ENCODE measurements at places on chromosomes 7 and 10.

- no peak for DNase-seq
Observed at GRCh38 chr7:45191396-45191795, 33.8 kb downstream of the RAMP3 start.

DNA sequence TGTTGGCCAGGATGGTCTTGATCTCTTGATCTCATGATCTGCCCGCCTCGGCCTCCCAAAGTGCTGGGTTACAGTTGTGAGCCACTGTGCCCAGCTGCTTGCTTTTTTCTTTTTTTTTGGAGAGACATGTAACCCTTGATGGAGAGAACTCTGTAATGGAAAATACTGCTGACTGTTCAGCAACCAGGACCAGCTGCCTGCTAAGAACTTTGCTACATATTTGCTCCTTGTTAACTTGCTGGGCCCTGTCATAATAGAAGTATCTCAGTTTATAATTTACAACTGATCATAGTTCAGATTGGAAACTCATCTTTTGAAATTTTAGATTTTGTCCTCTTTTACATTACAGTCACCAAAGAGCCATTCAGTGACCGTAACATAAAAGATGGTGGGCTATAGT lies 34.9 kb downstream of the TASOR2 start:
- no peak for DNase-seq

DNA sequence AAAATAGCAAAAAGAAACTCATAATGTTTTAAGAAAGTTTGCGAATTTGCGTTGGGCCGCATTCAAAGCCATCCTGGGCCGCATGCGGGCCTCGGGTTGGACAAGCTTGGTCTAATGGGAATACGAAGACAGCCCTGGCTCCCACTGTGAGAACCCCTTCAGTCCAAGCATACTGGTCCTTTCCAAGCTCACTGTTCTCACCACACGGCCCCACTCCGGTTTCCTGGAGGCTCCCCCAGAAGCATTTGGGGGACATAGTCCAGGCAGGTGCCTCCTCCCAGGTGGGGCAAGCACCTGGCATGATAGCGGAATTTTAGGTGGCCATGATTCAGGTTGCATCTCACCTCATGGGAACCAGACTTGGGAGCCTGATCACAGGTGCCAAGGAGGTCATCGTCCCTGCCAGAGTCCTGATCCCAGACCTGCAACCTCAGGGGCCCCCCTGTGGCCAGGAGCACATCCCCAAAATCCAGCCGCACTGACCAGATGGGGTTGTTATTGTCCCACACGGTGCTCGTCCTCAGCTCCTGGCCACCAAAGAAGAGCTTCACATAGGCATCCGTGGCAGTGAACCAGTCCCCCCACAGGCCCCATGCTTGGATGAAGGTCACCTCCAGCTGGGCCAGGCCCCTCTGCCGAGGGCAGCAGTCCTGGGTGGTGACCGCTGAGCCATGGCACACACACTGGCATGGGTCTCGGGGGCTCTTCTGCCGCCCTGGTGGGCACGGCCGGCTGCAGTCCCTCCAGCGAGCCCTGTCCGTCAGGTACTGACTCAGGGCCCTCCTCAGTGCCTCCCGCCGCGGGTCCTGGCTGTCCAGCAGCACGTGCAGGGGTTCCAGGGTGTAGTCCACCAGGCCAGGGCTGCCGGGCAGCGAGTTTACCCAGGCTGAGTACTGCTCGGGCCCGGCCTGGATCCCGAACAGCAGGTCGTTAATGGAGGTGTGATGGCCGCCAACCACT lies 4.4 kb downstream of the PRF1 start:
- no peak for DNase-seq

DNA sequence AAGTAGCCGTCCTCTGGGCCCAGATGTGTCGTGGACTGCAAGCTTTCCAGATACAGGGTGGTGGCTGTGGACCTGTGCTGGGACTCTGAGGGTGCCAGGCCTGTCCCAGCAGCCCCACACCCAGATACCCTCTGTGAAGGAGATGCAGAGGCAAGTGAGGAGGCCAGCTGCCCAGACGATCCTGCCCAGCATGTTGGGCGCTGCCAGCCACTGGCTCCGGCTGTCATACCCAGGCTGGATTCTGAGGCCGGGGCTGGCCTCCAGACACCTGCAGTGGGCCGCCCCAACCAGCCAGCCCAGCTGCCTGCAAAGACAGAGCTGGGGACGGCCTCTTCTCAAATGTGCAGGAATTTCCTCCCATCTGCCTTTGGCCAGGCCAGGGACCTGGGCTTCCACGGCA lies 39.1 kb upstream of the EBF3 start:
- no peak for DNase-seq

DNA sequence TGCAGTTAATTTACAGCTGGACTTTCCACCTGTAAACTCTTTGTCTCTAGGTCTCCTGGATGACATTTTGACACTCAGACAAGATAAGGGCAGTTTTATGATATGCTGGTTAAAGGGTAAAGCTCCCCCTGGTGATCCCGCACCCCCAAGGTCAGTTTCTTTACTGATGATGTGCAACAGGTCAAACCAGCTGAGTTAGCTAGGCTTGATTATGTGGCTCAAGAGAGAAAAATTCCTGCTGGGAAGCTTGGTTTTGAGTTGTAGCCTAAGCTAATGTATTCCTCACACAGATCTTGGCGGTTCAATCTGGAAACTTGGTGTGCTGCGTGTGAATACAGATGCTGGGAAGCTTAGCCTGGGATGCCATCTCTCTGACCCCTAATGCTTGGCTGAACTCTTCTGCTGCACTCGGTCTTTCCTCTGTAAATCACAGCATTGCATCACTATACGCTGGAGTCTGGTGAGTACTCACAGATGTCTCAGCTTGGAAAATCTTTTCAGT lies 11.4 kb upstream of the AKR1D1 start:
- DNase-seq = no peak

DNA sequence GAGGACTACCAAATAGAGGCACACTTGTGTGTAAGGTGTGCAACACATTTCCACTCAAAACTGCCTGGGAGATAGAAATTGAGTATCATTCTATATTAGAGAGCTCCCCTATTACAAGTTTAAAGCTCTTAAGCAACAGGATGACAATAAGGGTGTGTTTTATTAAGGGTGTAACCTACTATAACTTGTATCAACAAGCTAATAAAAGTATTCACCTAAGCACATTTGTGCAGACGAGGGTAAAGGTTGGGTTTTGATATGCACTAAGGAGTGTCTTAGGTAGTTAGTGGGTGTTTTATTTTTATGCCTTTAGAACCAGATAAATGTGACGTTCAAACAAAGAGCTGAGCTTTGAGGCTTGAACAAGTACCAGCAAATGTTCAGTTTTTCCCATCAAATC lies 2.8 kb upstream of the FAM53B start:
- no peak for DNase-seq

GRCh38 chr7:86867163-86867762 lies 192.2 kb downstream of the ELAPOR2 start:
- DNase-seq = no peak

DNA sequence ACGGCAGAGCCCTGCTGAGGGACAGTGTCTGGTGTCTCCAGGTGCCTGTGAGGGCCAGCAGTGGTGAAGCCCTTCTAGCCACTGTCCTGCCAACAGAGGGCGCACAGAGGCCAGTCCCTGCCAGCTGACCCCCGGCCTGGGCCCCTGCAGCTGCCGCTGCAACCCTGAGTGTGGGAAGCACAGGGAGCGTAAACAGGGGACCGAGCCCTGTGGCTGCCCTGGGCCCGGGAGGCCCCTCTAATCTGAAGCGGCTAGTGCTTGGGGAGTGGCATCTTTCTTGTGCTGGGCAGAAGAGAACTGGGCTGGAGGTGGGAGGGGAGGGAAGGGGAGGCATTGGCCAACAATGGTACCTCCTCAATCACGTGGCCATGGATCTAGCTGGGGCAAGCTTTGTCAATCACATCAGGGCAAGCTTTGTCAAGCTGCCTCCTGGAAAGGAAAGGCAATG lies 34.6 kb downstream of the TRIM8 start:
- DNase-seq = peak; percentile 76

DNA sequence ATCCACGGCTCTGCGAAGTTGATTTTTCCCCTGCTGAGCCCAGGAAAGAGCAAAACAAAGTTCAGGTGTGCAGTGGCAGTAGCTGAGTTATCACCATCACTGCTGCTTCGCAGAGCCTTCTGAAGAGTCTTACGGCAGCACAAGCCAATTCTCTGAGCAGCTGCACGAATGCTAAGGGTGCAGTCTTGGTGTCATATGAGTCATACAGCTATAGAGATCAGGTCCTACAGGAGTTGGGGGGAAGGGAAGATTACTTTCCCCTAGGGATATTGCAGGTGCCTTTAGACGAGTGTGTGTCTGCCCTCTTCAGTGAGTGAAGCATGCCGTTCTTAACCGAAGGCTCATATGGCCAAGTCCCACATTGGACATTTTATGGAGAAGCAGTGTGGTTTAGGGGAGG lies 227.8 kb downstream of the CELF2 start:
- DNase-seq = no peak

DNA sequence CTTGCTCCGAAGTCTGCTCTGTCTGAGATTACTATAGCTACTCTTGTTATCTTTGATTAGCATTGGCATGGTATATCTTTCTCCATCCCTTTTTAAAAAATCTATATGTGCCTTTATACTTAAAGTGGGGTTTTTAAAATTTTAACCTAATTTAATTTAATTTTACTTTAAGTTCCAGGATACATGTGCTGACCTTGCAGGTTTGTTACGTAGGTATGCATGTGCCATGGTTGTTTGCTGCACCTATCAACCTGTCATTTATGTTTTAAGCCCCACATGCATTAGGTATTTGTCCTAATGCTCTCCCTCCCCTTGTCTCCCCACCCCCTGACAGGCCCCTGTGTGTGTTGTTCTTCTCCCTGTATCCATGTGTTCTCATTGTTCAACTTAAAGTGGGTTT lies 54.6 kb downstream of the TBC1D12 start:
- no peak for DNase-seq

- DNase-seq = no peak
Observed at GRCh38 chr10:44161184-44161583, 223.7 kb downstream of the CXCL12 start.

DNA sequence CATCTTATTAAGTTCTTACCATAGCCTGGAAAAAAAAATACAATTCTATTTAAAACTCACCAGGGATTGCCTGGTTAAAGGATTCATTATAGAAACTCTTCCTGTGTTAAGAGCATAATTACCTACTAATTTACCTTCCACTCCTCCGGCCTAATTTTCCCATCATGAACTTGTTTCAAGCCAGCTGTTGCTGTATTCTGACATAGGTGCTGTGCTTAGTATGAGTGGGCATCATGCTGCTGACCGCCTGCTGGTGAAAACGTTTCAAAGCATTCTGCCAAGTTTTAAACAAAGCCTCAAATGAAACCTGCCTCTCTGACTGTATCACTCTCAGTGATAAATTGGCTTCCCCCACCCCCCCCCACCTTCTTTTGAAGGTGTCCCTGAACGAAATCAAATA lies 47.8 kb upstream of the KCNMA1 start:
- no peak for DNase-seq

- DNase-seq = no peak
Observed at GRCh38 chr7:13834328-13834761, 155.1 kb downstream of the ETV1 start.

GRCh38 chr10:30977385-30977784 lies 54.3 kb downstream of the ZNF438 start:
- no peak for DNase-seq

- no peak for DNase-seq
Observed at GRCh38 chr10:118521415-118522117, 73.9 kb downstream of the PRLHR start.

DNA sequence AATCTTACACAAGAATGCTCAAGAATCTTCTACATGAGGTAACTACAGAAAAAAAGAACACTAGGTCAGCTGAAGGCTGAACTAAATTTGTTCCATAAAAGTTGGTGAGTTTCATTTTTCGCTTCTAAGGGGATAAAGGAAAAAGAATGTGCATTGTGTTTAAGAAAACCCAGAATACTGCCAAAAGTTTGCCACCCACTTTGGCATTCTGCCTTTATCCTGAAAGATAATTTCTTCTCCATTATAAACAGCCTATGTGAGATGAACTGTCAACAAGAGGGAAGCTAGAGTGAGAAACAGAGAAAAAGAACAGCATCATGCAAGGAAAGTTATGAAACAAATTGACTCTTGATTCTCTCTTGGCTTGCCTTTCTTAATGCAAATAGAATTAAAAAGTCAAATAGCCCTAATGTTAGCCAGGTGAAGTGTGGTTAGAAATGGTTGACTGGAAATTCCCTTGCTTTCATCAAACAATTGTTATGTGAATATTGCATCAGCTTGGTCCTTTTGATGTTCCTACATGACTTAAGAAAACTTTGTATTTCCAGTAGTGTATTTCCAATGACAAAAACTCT lies 25.8 kb downstream of the STEAP1 start:
- DNase-seq = no peak

- no peak for DNase-seq
Observed at GRCh38 chr10:87880336-87880735, 16.9 kb downstream of the PTEN start.

- DNase-seq = no peak
Observed at GRCh38 chr10:86678999-86679792, 10.9 kb downstream of the LDB3 start.

DNA sequence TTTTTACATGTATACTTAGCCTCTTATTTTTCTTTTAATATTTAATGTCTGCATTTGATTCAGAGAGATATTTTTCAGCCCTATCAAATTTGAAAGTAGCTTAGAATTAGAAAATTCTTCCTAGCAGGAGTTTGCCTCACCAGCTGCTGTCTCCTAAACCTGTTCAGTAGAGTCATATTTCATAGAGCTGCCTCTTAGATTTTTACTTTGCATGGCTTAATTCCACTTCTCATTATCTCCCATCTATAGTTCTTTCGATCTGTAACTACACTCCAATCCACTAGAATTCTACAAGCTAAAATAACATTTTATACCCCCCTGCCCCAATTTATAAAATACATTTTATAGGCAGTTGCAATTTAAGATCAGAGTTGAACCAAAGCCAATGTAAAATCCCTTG lies 227.0 kb downstream of the ANK3 start:
- no peak for DNase-seq

DNA sequence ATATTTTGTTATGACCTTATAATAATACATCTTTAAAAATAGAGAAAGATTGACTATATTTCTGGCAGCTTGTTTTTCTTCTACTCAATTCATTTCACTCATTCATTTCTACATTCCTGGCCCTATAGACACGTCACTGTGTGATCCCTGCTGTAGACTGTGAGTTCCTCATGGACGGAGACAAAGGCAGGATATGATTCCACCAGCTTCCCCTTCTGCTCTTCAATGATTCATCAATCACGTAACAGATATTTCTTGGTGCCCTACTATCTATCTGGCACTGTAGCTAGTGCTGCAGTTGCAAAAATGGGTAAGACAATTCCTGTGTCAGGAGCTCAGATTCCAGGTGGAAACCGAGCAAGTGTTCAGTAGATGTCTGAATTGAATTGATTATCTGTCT lies 415.0 kb downstream of the SFMBT2 start:
- DNase-seq = no peak

- no peak for DNase-seq
Observed at GRCh38 chr10:42744134-42744701, 38.4 kb upstream of the BMS1 start.
